PC-3 (cell line): ENCODE measurements at places on chromosomes 5 and 9.

DNA sequence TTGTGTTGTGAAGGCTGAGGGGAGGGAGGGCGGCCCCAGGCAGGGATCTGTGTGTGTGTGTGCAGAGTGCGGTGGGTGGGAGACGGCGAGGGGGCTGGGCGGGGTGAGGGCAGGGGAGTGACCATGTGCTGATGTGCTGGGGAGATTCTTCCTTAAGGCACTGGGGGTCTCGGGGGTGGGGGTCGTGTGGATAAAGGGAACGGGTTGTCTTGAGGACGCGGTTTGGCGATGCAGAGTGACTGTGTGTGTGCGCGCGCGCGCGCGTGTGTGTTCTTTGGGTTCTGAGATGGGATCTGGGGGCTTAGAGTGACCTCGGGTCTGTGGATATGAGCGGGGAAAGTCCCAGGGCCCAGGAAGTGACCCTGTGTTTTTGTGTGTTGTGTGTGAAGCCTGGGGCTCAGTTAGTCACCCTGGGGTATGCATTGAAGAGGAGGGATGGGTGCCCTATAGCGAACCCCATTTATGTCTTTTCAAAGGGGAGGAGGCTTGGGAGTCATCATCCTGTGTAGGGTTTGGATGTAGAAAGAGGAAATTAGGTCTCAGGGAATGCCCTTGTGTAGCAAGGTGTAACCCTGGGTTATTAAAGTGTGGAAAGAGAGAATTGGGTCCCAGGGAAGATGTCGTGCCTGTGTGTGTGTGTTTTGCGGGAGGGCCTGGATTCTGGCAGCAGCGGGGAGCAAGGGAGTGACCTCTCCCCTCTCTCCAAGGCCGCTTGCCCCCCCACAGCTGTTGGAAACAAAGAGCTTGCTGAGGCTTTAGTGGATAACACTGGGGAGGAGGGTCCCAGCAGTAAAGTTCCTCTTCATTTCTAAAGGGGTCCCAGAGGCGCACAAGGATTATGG, 1.4 kb downstream of the TMEFF1 start:
- no peak for DNase-seq

DNA sequence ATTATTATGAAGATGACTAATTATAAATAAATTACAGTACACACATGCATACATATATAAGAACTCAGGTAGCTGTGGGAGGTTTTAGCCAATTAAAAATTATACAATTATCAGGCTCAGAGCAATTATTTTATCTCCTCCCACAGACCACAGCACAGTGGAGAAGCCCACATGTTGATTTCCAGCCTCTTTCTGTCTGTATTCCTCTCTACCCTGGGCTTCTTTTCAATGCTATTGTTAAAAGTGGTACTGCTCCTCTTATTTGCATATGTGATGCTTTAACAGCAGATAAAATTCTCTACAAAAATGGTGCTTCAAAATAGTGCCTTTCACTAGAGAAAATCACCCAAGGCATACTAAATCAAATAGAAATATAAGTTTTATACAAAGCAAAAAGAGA, 218.7 kb downstream of the NFIB start:
- no peak for DNase-seq

- DNase-seq: no peak
Observed at GRCh38 chr5:1751026-1751863, 48.4 kb downstream of the MRPL36 start.

GRCh38 chr5:179791881-179792611, 1.7 kb upstream of the LTC4S start:
- DNase-seq: no peak

- DNase-seq: no peak
Observed at GRCh38 chr9:91428436-91428835, 4.8 kb upstream of the NFIL3 start.

DNA sequence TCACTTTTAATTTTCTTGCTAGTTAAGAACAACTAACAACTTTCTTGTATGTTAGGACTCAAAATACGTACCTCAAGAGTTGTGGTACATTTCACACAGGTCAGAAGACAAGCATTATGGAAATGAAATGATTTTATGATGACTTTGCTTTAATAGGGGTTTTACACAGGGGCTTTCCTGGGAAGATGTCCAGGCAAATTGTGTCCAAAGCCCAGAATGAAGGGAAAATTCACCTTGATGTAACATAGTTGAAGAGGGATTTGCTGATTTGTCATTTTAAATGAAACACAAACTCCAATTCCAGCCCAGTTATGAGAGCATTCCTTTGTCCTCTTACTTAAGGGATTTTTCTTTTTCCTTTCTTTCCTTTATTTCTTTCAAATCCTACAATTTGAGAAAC, 89.2 kb downstream of the ARL15 start:
- no peak for DNase-seq

- DNase-seq: no peak
Observed at GRCh38 chr5:43429706-43430105, 17.5 kb upstream of the CCL28 start.

GRCh38 chr5:150305095-150305494, 2.4 kb upstream of the ARSI start:
- DNase-seq: no peak
